Caudate nucleus (tissue), 63 donors: ENCODE measurements at places on chromosomes 3 and 15.

GRCh38 chr3:4866866-4867265 is 112.4 kb upstream of the BHLHE40 start:
- DNase-seq: no peak

DNA sequence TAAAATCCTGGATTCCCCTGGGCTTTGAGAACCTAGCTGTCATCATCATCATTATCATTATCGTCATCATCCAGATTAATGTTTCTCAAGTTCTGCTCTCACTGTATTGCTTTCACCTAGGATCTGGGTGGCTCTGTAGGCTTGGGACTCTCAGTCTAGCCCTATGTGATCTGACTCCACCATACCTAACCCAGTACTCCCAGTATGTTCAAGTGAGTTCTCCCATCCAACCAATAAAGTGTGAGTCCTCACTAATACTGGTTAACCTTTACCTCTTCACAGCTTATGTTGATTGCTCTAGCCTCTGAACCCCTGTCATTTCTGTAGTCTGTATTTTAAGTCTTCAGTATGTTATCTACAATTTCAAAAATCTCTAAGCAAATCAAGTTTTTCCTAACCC is 102.3 kb downstream of the NECTIN3 start:
- no peak for DNase-seq

GRCh38 chr3:35688826-35689225 is 49.5 kb downstream of the ARPP21 start:
- DNase-seq: no peak

- DNase-seq: peak; percentile 86
These were observed 1.5 kb downstream of the MGA start for GRCh38 chr15:41661518-41662225.

DNA sequence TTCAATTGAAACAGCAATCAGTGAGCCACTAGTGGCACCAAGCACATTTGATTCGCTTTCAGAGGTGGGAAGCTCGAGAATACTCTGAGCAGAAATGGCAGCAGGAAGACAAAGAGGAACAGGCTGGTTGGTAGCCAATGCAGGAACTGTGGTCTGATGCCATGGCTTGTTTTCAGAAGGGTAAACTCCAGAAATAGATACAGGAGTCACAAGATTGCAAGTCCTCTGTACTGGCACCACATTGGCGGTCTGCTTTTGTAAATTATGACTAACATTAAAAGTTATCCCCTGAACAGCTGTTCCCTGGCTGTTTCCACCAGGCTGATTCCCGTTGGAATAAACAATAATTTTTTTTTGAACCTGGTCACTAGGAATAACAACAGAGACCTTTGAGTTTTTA is 35.5 kb downstream of the USF3 start:
- DNase-seq: peak; percentile 1

DNA sequence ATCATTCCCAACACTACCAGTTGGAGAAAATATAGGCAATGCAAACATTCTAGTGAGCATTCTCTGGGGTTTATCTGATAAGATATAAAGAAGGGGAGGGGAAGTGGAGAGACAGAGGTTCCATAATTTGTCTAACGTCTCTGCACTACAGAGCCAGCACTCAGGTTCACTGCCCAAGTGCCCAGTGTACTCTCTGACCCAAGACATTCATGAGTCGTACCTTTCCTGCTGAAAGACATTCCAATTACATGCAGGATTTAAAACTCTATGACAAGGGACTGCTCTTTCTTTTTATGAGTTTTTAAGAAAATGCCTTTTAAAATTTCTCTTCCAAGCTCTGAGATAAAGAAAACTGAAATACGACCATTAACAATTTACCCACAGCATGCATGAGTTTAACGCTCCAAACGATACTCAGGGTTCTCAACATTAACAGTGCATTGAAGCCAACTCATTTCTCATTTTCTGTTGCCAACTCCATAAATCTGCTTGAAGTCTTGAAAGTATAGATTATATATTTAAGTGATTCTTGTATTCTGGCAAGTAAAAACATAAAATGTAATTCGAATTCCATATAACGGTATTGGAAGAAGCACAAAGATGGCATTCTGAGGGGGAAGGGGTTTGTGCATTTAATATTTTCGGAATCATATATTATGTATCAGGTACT is 193.4 kb downstream of the SUCLG2 start:
- DNase-seq: no peak

GRCh38 chr3:154122912-154123559 is 1.8 kb downstream of the ARHGEF26 start:
- DNase-seq: peak; percentile 6

DNA sequence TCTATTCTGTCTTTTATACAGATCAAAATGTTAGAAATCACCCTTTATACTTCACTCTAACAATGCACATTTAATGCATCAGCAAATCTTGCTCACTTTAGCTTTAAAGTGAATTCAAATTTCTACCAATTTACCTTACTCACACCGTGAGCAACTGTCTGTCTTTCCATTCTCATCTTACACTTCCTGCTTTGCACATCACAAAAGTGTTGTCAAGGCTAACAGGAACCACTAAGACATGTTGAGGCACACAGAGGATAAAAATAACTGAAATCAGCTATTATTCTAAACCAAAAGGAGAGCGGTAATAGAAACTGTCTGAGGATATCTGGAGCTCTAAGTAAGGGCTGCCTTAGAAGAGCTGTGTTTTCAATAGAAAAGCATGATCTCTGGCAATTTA is 519.9 kb downstream of the ZBBX start:
- DNase-seq: no peak

DNA sequence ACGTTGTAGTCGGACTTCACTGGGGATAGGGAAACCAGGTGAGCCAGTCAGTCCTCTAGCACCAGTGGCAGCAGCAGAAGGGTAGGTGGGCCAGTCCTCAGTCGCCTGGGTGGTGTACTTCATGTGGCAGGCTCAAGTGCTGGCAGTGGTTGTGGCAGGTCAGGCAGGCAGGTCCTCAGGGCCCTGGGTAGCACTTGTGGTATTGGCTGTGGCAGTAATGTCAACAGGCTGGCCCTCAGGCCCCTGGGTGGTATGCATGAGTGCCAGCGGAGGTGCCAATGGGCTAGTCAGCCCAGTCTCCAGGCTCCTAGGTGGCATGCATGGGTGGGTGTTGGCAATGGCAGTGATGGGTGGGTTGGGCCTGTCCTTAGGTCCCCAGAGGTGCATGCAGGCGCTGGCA is 40.6 kb downstream of the FAIM start:
- no peak for DNase-seq

GRCh38 chr3:196641333-196642054 is 2.0 kb downstream of the NRROS start:
- DNase-seq: no peak

DNA sequence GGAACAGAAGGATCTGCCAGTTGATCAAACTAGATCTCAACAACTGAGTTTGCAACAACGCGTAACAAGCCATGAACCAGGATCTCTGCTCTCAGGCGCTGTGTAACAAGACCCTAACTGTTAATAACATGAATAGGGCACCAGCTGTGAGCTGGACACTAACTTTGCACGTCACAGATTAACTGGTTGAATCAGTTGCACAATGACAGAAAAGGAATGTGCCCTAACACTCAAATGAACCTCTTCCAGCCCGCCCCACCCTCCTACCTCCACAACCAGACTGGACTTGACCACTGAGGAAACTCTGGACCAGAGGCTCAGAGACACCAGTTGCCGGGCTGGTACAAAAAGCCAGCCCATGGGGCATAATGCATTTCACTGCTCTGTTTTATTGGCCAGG is 34.3 kb downstream of the MCF2L2 start:
- DNase-seq: no peak

DNA sequence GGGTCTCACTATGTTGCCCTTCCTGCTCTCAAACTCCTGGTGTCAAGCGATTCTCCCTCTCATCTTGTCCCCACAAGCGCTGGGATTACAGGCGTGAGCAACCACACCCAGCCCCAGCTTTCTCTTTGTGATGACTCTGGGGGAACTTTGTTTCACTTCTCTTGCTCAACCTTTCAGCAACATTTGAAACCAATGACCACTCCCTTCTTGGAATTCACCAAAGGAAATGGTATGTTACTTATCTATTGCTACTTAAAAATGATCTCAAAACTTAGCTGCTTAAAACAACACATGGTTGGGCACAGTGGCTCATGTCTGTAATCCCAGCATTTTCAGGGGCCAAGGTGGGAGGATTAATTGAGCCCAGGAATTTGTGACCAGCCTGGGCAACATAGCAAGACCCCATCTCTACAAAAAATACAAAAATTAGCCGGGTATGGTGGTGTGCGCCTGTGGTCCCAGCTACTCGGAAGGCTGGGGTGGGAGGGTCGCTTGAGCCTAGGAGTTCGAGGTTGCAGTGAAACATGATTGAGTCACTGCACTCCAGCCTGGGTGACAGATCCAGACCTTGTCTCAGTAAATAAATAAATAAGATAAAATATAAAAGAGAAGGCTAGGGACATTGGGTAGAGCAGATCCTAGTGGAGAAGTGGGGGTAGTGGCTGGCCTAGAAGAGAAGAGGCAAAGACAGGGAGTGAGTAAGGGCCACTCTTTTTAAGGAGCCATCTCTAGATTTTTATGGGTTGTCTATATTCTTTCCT is 10.3 kb upstream of the COPG1 start:
- no peak for DNase-seq

GRCh38 chr3:31571325-31571724 is 38.6 kb downstream of the STT3B start:
- DNase-seq: no peak
